ENCODE measurements at places on chromosomes 12 and 14. TPM values are rescaled to one million over a fixed set of nuclear protein-coding genes. Genes with fewer than 3 reads are reported as not detected.

DCTN2 gene
- 190 TPM for total RNA-seq

SMIM41 gene
- not detected for total RNA-seq

GYS2 gene
- total RNA-seq = not detected

CRIP2 gene
- total RNA-seq = 116 TPM

RASSF9 gene
- total RNA-seq = 1.4 TPM

SERPINA9 gene
- total RNA-seq = not detected

ATP2A2 gene
- total RNA-seq = 277 TPM

LBHD2 gene
- total RNA-seq = not detected

PKP2 gene
- 7.9 TPM for total RNA-seq

MFAP5 gene
- total RNA-seq = 0.12 TPM
